ENCODE measurements at places on chromosomes 3 and 15. TPM values are rescaled to one million over a fixed set of nuclear protein-coding genes. Genes with fewer than 3 reads are reported as not detected.

The RETNLB gene
- total RNA-seq: not detected

The TM2D3 gene
- 54.8 TPM for total RNA-seq

The SEMA7A gene
- total RNA-seq: 2.7 TPM

The TMIE gene
- 1.2 TPM for total RNA-seq

The TTLL13 gene
- 0.87 TPM for total RNA-seq

The ARL6 gene
- 4.1 TPM for total RNA-seq

The APOD gene
- not detected for total RNA-seq

The WDR72 gene
- total RNA-seq: not detected

The MYLK gene
- total RNA-seq: 0.15 TPM

The SLC2A2 gene
- not detected for total RNA-seq

The FOXL2NB gene
- not detected for total RNA-seq

The MOBP gene
- total RNA-seq: not detected

The ZPLD1 gene
- total RNA-seq: not detected

The ZNF860 gene
- not detected for total RNA-seq

DNA sequence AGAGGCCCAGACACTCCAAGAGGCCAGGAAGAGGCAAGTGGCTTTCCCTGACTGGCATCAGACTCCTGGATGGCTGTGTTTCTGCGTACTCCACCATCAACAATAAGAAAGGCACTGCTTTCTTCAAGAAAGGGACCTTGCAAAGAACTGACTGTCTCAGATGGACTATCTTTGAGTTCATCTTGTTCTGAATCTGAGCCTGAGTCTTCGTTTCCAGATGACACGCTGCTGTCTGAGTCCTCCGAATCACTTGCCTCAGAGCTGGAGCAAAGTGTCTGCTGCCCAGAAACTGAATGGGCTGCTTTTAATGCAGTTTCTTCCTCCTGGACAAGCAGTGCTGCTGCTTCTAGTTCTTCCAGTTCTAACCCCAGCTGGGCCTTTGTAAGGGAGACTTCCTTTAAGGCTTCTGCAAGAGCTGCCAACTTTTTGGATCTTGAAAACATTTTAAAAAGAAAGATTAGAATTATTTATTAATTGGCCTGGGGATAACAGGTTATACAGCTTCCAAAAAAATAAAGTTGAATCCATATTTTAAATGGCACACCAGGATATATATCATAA, 97.8 kb downstream of the SHQ1 start:
- DNase-seq: no peak

- DNase-seq: no peak
Observed at GRCh38 chr3:169173231-169173630, 490.3 kb downstream of the MECOM start.

GRCh38 chr3:123318374-123318773, 116.6 kb downstream of the SEC22A start:
- no peak for DNase-seq

DNA sequence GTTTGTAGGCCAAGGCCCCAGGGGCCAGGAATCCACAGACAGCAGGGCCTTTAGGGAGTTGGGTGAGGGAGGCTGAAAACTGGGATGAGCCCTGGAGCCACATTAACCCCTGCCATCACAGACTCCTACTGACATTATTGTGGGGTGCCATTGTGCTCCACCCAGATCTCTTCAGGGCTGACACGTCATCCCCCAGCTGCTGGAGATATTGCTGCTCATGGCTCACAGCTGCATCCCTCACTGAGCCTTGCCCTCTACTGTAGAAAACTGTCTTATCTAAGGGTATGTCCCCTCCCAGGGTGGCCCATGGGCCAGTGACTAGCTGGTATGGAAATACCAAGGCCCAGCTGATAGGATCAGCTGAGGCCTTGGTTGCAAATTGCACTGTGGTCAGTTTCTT, 87.3 kb upstream of the PRR23C start:
- no peak for DNase-seq

GRCh38 chr3:197456261-197457091, 99.3 kb downstream of the BDH1 start:
- peak; percentile 39 for DNase-seq

- no peak for DNase-seq
Observed at GRCh38 chr3:3633761-3634160, 165.5 kb upstream of the LRRN1 start.

- DNase-seq: no peak
Observed at GRCh38 chr3:126713199-126713598, 9.2 kb downstream of the CHCHD6 start.

DNA sequence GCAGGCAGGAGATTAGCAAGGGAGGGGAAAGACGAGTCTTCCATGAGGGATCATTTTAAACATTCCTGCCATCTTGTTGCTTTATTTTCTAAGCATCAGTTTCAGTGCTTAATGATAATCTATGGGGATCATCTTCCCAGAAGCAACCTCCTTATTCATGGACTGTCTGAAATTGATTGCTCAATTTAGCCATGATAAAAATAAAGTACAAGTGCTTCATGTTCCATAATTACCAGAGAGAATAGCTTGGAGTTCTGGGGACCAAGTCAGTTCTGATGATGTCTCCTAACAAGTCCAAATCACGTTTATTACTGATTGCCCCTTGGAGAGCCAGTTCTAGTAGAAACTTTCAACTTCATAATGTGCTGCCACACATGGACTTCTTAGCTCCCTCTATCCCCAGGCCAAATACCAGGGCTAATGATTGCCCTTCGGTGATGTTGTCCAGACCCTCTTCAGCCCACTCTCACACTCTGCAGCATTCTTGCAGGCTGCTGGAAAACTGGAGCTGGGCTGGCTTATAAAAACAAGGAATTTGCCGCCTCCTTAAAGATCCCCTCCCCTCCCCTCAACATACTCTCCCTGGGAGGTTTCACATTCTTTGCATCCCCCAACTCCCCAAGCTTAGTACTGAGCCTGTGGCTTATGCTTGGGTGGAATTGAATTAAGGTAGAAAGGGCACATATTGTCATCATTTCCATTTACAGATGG, 222.1 kb upstream of the ADAMTS9 start:
- no peak for DNase-seq

- DNase-seq: no peak
Observed at GRCh38 chr3:194079702-194080172, 56.2 kb upstream of the HES1 start.

GRCh38 chr3:16319723-16320122, 54.7 kb downstream of the OXNAD1 start:
- DNase-seq: no peak

- no peak for DNase-seq
Observed at GRCh38 chr3:64140651-64141050, 84.6 kb downstream of the PRICKLE2 start.

DNA sequence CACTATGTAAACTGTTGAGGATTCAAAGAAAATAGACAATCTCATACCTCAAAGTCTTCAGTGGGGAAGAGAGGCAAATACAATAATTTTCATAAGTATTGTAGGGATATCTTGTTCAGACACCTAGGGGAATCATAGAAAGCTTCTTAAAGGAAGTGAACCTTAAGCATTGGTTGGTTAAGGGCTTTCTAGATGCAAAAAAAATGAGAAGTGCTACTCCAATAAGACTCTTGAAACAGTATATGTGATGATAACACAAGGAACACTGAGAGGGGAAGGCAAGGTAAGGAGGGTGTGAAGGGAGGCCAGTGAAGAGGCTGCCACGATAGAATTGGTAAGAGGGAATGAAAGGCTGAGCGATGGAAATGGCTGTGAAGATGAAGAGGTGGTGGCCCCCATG, 104.1 kb downstream of the TPRG1 start:
- no peak for DNase-seq

GRCh38 chr3:7813365-7813764, 688.3 kb upstream of the LMCD1 start:
- DNase-seq: no peak

DNA sequence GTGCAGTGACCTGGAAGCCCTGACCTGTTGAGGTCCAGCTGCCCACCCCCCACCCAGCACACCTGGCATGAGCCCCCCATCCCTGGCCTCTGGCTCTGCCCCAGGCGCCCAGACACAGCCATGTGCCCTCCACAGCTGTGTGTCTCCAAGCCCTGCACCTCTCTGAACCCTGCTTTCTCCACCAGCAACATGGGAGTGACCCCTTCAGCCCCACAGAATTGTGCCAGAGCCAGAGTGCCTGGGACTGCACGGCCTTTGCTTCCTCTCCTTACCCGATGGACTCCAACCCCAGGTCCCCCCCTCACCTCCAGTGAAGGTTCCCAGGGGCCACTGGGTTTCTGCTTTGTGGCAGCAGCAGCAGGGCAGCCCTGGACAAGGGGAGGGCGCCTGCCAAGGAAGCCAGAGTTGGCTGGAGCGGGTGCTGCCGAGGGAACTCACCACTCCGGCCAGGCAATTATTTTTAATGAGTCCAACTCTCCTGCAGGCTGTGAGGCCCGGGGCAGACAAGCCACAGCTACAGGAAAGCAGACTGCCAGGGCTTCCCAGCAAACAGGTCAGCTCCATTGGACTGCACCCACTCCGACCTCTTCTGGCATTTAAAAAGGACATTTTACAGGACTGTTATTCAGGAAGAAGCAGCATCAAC, 24.1 kb downstream of the PRR20G start:
- no peak for DNase-seq

- DNase-seq: no peak
Observed at GRCh38 chr3:171817074-171817800, 7.0 kb upstream of the PLD1 start.

DNA sequence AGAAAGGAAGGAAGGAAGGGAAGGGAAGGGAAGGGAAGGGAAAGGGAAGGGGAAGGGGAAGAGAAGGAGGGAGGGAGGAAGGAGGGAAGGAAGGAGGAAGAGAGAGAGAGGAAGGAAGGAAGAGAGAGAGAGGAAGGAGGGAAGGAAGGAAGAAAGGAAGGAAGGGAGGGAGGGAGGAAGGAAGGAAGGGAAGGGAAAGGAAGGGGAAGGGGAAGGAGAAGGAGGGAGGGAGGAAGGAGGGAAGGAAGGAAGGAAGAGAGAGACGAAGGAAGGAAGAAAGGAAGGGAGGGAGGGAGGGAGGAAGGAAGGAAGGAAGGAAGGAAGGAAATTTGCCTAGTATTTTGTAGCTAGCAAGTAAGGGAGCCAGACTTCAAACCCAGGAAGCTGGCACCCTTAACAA, 583.9 kb downstream of the RBMS3 start:
- DNase-seq: no peak

DNA sequence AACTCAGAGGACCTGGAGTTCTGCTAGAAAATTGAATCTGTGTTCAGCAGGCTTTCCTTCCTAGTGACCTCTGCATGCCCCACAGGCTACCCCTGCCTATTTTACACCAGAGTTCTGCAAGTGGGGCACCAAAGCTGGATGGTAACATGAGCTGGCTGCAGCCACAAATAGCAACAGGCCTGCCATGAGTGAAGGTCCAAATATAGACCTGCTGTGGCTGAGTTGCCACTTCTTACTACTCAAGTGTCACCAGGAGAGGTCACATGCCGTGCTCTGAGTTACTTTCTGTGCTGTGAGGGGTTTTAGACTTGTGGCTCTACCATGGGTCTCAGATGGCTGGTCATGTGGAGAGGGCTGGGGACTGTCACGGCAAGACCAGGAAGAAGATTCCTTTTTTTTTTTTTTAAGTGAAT, at the start of gene FSD2:
Gene FSD2, minus strand, starts transcription at position 76 of the 413 bp plus-strand sequence. CDS start 18,679 bp downstream, outside the sequence.
- DNase-seq: no peak

GRCh38 chr15:88956906-88957305, 43.7 kb upstream of the MFGE8 start:
- no peak for DNase-seq

DNA sequence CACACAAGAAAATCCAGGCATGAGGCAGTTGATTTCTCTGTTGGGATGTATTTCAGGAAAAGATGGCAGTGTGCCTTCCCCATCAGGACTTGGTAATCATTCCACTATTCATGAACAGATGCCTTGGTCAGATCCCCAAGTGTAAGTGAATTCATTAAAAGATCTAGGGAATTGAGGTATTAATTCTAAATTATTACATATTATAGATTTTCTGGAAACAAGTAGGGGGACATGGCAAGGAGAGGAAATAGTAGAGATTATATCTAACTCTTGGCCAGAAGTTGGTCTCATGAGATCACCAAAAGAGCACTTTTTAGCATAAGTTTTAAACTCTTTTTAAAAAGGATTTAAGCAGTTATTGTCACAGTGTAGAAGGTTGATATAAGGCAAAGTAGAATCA, 74.4 kb upstream of the MDFIC2 start:
- DNase-seq: no peak

GRCh38 chr3:127676456-127676855, 3.7 kb downstream of the ABTB1 start:
- no peak for DNase-seq

- DNase-seq: no peak
Observed at GRCh38 chr15:94700211-94700610, 468.9 kb downstream of the MCTP2 start.

DNA sequence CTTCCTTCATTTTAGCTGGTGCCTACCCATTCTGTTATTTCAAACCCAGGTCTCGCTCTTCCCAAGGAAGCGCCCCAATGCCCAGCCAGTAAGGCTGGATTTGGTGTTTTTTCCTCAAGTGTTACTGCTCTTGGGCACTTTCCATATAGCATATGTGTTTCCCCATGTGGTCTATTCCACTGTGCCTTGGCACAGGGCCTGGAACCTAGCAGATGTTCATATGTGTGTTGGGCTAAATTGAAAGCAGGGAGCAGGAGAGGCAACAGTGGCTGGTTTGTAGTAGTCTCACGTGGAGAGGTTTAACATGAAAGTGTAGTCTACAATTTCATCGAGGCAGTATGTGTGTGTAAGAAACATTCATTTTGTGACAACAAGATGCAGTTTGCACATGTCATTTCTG, 48.2 kb upstream of the TEX264 start:
- DNase-seq: no peak

DNA sequence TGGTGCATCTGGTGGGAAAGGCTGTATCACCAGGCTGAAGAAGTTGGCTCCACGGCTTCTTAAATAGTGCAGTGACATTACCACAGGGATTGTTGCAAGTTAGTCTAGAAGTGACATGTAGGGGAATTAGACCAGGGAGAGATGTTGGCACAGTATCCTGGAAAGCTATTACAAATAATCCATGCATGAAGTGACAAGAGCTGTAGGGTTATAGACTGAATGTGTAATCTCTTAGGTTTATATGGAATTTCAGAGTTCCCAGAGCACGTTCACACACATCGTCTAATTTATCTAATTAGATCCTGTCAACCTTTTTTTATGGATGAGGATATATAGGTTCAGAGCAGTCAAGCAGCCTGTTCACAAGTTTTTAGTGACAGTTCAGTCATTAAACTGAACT, 37.3 kb upstream of the APH1B start:
- DNase-seq: no peak

DNA sequence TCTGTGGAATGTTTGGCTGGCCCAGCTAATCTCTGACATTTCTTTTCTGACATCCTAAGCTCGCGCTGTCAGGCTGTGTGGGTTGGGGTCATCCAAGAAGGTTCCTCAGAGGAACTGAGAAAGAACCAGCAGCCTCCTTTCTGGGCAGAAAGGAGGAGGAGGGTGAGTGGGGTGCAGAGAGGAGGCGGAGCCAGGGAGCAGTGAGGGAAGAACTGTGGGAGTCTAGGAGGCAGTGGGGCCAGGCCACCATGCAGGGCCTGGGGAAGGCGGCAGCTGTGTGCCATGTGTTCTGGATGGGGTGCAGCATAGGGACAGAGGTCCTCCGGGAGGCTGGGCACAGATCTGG, 5.3 kb downstream of the SEMA7A start:
- DNase-seq: no peak
